Prostate gland (tissue), 2 donors: ENCODE measurements at places on chromosomes 3 and 15.

GRCh38 chr15:75112278-75112847 lies 89.0 kb downstream of the PPCDC start:
- DNase-seq, result no peak

GRCh38 chr3:128297401-128298138 lies 144.3 kb downstream of the EEFSEC start:
- no peak for DNase-seq

DNA sequence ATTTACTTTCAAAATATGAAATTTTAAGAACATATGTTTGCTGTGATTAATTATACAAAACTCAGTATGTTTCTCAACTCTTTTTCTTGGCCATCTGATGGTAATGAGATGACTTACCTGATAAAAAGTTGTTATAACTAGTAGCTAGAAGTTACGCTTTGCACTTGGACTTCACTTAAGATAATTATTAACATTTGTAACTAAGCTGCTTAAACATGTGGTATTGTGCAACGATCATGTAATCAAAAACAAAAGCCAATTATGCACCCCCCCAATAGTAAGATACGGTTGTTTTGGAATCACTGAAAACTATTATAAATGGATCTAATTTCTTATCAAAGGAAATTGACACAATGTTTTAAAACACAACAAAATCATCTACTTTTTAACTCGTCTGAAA lies 342.9 kb downstream of the CNTN3 start:
- no peak for DNase-seq

DNA sequence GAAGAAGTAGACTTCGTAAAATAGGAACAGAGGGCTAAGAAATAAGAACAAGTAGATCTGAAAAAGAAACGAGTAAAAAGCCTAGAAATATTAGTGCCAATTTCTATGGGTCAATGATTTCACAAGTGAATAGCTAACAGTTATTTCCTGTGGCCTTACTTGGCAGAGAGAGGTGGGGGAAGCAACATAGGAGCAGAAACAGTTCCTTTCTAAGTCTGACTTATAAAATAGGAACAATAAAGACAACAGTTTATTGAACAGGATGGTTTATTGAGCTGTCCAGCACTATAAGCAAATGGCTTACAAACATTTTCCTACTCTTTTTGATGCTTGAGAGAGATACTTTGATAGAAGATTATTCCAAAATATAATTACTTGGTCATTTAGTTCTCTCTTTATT lies 37.9 kb downstream of the AGTR1 start:
- no peak for DNase-seq

GRCh38 chr3:193928354-193929209 lies 207.4 kb upstream of the HES1 start:
- DNase-seq, result no peak

DNA sequence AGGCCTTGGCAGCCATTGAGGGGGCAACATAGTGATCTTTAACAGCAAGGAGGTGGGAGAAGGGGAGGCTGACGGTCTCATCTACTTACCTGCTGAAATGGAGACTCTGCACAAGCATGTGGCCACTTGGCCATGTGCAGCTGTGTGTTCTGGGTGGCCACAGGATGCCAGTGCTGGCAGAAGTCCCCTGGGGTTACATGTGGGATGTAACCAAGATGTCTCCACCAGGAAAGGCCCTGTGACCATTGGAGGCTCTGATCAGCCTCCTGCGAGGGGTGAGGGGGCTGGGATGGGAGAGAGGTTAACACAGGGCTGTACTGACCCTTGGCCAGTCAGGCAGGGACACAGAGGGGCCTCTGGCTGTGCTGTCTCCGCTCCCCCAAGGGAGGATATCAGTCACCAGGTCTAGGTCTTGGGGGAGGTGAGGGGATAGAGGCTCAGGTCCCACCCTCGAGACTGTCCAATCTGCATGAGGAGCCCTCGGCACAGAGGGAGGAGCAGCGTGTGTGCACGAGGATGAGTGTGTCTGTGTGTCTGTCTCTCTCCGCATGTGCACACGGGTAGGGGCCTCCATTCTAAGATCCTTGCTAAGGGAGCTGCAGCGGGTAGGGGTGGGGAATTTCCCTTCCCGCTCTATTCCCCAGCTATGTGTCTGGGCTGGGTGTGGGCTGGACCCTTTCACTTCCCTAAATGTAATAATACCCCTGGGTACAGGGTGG lies 19.5 kb downstream of the PRKCD start:
- no peak for DNase-seq

DNA sequence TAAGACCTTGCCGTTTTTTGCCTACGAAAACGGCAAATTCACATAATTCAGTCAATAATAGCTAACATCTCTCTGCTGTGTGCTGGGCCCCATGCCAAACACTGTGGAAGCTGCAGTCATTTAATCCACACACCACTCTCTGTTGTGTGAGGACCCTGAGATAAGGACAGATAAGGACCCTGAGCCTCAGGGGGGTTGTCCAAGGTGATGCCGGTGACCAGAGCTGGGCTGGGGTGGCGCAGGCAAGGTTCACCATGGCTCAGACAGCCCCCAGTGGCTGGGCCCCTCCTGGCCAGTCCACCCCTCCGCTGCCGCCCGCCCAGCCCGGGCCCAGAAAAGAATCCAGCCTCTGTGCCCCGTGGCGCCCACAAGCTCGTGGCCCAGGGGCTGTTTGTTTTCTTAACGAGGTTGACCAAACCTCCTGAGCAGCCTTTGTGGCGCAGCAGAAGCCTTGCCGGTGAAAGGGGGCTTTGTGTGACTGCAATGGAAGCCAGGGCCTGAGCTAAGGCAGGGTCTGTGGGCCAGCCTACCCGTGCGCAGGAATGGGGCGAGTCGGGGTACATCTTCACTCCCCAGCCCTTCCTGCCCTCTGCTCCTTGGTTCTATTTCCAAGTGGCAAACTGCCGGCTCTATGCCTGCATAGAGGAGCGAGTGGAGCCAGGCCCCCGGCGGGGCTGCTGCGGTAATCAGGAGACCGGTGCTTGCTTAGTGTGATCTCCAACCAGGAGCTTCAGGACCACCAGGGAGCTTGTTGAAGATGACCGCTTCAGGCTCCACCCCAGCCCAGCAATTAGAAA lies 4.4 kb upstream of the SNX22 start:
- DNase-seq, result no peak

DNA sequence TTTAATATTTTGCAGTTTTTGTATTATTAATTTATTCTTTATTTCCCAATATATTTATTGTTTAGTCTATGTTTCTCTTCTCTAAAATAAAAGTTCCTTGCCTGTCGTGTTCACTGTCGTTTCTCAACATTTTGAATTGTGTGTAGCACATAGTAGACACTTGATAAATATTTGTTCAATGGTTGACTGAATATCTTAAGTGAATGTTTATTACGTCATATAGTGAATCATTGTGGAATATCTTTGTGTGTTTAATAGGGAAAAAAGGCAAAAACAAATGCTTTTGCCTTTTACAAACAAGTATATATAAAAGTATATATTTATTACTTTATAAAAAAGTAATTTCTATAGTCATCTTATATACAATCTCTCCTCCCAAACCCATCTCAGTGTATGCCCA lies 572.3 kb downstream of the EPHA3 start:
- no peak for DNase-seq

DNA sequence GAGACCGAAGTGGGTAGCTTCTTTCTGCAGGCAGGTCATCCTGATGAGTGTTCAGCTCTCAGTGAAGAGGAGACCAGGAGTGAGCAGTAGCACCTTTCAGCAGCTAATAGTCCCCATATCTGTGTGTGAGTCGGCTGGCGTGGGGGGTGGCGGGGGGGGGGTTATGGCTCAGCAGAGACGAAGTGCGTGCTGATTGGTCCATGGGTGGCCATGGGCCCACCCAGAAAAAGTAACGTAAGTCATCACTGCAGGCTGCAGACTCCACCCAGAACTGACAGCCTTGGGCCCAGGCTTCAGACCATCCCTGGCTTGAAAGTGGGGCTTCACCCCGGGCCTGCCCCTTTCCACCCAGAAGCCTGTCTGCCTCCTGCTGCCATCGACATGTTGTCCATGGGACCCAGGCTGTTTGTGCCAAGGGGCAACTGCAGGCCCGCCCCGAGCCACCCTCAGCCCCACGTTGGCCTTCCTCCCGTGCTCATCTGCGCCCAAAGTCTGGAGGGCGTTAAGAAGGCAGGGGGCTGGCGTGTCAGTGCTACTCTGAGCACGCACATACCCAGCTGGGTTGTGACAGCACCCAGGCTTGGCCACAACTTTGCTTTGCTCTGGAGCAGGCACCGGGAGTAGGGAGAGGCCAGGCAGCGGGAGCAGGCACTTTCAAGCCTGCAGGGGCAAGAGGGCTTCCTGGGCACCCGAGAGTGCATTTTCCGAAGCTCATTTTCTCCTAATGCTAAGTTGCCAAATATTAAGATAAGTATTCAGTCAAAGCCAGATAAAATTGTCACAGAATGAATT lies 511.7 kb upstream of the CDIN1 start:
- no peak for DNase-seq

DNA sequence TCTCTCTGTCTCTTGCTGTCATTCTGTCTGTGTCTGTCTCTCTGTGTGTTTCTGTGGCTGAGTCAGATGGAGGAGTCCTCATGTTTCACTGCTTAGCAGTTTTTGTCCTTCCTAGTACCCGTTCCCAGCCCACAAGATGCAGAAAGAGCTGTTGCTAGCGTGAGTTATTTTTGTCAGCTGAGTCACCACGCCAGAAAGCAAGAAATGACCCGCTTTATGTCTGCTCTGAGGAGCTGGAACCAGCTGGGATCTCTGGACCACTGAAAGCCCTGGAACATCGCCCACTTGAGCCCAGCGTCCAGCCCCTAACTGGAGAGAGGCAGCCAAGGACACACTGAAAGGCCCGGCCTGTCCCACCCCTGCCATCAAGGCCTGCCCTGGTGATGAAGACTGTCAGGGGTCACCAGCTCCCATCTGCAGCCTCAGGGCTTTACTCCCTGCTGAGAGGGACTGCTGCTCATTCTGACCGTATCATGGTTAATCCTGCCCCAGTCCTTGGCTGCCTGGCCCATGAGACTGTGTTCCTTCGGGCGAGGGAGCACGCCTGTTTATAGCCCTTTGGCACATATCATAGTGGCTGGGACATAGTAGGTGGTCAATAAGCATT lies 101.7 kb upstream of the TPM1 start:
- DNase-seq, result no peak

DNA sequence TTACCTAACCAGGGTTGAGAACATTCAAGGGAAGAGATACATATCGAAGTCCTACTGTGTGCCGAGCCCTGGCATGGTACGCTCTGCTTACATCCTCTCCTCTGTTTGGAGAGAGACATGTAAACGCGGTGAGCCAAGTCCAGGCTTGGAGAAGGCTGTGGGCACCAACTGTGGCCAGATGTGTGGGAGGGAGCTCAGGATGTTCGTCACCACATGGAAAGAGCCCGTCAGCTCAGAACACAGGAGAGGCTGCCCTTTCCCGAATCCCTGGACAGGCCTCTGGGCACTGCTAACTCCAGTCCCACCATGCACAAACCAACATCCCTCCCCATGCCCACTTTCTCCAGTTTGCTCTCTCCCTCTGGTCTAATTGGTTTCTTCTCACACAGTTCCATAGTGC lies 43.0 kb downstream of the MESD start:
- no peak for DNase-seq

- no peak for DNase-seq
These were observed 9.8 kb upstream of the TXNRD3 start for GRCh38 chr3:126664591-126665214.

DNA sequence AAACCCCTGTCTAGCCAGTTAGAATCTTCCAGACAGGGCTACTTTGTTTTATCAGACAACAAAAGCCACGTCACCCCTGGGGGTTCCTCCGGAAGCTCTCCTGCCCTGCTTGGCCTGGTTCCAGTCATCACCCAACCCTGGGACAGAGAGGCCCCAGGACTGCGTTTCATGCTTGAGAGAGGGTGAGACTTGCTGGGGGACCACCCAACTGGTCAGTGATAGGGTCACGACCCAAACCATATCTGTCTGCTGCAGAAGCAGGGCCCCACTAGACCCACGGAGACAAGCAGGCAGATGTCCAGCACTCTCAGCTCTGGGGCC lies 1.2 kb downstream of the NT5DC2 start:
- DNase-seq, result no peak

DNA sequence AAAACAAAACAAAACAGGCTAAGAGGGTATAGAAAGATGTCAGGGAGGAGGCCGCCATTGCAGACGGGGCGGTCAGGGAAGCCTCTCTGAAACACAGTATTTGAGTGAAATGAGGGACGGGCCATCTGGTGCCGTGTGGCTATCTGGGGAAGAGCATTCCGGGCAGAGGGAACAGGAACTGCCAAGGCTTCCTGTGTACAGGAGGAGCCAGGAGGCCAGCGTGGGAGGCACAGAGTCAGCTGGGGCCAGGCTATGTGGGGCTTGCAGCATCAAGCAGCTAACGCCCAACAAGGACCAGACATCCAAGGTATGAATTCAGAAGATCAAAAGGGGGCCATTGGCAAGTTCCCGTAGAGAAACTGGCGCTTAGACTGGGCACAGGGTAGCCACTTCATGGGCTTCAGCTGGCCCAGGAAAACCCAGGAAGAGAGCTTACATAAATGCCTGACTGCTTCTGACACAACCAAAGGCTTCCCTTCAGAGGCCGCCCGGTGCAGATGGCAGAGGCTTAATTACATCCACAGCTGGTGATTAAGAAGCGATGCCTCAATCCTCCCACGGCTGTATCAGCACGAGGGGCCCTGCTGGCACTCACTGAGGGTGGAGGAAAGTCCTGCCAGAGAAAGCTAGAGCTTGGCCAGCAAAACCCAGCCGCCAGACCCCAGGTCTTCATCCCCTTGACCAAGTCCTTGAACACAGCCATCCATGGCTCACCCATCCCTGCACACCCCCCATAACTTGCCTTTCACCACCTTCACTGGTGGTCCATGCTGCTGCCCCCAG lies 144.9 kb downstream of the MEGF11 start:
- DNase-seq, result no peak

- no peak for DNase-seq
These were observed 481.9 kb upstream of the CNTN4 start for GRCh38 chr3:1616744-1617143.

GRCh38 chr3:71397046-71397445 lies 186.5 kb downstream of the FOXP1 start:
- no peak for DNase-seq

DNA sequence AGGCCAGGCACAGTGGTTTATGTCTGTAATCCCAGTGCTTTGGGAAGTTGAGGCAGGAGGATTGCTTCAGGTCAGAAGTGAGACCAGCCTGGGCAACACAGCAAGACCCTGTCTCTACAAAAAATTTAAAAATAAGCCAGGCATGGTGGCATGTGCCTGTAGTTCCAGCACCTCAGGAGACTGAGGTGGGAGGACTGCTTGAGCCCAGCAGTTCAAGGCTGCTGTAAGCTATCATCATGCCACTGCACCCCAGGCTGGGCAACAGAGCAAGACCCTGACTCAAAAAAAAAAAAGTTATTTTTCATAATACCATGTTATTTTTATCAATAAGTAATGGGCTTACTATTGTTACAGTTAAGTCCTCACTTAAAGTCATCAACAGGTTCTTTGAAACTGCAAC lies 59.7 kb downstream of the SETD2 start:
- DNase-seq, result no peak

DNA sequence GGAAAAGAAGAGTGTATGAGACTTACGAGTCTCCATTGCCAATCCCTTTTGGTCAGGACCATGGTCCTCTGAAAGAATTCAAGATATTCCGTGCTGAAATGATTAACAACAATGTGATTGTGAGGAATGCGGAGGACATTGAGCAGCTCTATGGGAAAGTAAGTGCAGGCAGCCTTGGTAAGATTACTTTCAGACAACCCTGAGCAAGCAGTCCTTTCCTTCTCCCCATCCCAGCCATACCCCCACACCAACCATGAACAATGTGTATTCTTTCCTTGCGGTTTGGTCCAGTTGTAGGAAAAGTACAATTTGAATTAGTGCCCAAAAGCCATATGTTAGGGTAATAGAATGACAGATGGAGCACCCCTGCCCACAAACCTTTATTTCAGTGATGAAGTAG lies 5.6 kb downstream of the TSEN2 start:
- no peak for DNase-seq
